ENCODE measurements at places on chromosomes 1 and 21.

GRCh38 chr1:169608226-169608625, 21.7 kb downstream of the SELP start:
- DNase-seq = no peak

GRCh38 chr1:219296430-219297355, 123.0 kb downstream of the LYPLAL1 start:
- no peak for DNase-seq

DNA sequence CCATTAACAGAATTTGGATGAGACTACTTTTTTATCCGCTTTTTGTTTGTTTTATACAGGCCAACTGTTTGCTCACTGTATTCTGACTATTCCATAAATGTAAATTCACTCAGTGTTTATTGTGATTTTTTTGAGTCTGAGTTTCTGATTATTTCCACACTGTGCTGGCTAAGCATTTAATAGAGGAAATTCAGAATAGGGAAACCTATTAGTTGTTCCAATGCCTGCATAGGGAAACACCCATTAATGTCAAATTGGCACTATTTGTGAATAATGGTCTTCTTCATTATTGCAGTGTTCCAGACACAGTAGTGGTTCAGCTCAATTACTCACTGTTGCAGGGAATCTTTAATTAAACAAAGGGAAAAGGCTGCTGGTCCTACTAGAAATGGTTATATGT, 174.7 kb upstream of the SGIP1 start:
- DNase-seq = no peak

GRCh38 chr1:192225266-192225665, 67.0 kb downstream of the RGS18 start:
- DNase-seq = no peak

- peak; percentile 98 for DNase-seq
Observed at GRCh38 chr1:183022202-183023145, 746 bp upstream of the LAMC1 start.

- DNase-seq = no peak
Observed at GRCh38 chr1:27010226-27010994, 2.2 kb downstream of the TENT5B start.

GRCh38 chr21:39373634-39374033, 24.7 kb upstream of the HMGN1 start:
- peak; percentile 42 for DNase-seq

GRCh38 chr1:201946224-201946908, at the start of gene LMOD1:
Gene LMOD1, minus strand, starts transcription at chr1:201946548. Its CDS starts 208 bp downstream, at chr1:201946340.
- DNase-seq = peak; percentile 96

DNA sequence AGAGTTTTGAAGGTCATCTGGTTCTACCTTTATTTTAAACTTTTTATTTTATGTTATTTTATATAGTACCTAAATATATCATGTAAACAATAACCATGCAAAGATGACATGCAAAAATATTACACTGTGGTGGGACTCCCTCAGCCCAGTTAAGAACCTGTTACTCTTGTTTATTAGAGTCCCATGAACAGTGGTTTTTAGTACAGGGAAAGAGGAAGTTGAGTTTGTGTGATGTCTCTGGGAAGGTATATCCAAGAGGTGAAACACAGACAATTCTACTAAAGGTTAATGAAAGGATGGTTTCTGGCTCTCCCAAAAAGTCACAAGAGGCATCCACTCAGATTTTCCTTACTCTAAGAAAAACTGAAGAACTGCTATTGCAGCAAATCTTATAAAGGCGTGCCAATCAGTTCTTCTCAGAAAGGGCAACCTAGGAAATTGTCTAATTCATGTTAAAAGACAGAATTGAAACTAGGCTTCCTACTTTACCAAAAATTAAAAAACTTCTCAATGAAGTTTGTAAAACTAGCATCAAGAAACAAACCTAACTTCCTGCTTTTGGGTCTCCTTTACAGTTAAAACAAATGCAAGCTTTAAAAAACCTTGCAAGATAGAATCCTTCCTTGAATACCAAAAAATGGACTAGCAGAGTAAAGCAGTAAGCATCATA, 19.9 kb downstream of the GFI1 start:
- no peak for DNase-seq

GRCh38 chr1:54118704-54119103, 34.1 kb downstream of the CDCP2 start:
- DNase-seq = peak; percentile 90

DNA sequence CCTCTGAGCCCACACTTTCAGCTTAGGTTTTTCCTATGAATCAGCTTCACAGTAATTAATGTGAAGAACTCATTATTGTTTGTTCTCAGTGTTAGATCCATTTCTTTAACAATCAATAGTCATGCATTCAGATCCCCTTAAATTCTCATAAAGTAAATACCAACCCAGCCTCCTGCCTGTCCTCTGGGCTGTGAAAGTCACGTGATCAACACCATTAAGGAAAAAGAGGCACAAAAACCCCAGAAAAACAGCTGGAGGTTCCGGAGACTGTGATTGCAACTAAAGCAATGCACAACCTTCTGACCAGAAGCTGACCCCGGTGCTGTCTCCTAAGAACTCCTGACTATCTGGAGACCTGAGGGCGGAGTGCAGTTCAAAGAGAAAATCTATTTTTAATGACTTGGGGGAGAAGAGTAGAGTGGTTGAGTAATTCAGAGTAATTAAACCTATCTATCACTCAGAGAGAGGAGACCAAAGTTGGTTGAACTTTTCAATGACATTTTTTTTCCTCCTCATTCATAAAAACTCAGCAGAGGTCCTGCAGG, 132.5 kb downstream of the PLXNA2 start:
- no peak for DNase-seq

DNA sequence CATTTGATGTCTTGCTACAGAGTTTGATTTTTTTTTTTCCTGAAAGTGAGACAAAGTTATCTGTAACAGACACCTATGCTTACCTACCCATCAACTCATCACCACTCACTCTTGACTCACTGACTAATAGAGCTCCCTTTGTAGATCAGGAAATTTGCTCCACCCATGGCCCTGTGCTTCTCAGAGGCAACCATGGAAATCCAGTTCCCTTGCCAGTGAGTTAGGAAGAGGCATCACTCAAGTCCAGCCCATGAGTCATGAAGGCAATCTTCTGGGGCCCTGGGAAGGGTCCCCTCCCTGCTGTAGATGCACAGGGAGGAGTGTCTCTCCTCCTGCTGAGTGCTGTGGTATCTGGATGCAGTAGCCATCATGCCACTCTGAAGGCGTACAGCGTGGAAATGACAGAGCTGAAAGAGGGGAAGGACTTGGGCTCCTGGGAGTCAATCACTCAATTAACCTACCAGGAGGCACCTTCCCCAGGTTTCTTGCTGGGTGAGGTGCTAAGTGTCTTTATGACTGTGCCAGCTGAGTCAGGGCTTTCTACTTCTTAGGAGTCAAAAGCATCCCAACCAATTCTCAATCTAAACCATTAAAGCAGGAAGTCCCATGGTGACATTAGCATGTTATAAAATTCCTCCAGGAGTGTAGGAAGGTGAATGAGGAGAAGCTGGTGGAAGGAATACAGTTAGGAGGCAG, 56.1 kb downstream of the DNTTIP2 start:
- DNase-seq = no peak

GRCh38 chr21:44043613-44044012, 31.5 kb downstream of the TRAPPC10 start:
- DNase-seq = no peak

DNA sequence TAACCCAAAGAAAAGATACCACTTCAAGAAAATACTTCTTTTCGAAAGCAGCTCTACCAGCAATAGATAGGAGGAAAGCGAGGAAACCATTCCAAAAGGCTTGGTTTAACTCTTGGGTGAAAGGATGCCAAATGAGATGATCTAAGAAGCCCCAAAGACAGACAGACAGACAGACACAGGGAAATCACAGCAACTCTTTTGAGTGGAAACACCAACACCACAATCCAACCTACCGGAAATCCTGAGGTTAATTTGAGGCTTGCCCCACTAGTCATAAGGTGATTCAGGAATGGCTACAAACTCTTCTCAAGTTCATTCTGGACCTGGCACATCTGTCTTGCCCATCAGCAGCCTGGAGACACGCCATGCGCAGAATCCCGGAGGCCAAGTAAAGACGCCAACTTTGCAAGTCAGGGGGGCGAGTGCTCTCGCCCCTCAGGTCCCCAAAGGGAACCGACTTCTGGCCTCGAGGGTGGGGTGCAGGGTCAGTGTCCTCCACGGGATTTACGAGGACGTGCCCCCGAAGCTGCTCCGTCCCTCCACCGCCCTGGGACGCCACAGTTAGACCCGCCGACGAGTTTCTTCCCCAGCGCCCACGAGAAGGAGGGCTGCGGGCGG, 778 bp downstream of the EVI5 start:
- DNase-seq = peak; percentile 40

- DNase-seq = peak; percentile 54
Observed at GRCh38 chr1:112937070-112937469, 18.9 kb downstream of the SLC16A1 start.

DNA sequence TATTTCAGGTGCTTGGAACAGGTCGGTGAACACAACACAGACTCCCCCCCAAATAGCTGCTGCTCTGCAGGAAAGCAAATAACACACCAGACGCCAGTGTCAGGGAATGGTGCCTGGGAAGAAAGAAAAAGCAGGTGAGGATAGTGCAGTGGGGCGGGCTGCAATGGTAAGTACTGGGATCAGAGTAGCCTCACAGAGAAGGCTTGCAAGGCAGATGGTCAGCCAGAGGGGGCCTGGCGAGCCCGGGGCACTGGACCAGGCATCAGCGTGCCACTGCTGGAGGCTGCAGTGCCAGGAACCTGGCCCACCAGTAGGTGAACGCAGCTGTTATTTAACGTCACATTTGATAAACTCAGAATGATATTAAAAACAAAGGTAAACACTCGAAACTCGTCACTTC, 60.0 kb downstream of the POFUT2 start:
- no peak for DNase-seq

DNA sequence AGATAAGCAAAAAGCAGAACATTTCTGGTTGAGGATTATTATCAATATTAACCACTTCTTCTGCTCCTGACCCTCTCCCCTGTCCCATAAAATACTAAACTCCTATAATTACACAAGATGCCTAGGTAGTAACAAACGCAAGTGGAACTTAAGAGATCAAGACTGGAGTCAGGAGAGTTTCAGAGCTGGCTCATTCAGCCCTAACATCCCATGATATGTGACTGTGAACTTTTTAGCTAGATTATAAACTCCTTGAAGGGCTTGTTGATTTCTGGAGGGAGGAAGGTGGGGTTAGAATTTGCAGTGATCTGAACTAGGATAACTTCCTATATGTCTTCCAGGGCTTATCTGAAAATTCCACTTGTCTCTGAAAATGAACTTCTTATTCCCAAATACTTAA, 130.6 kb downstream of the TGFB2 start:
- no peak for DNase-seq

DNA sequence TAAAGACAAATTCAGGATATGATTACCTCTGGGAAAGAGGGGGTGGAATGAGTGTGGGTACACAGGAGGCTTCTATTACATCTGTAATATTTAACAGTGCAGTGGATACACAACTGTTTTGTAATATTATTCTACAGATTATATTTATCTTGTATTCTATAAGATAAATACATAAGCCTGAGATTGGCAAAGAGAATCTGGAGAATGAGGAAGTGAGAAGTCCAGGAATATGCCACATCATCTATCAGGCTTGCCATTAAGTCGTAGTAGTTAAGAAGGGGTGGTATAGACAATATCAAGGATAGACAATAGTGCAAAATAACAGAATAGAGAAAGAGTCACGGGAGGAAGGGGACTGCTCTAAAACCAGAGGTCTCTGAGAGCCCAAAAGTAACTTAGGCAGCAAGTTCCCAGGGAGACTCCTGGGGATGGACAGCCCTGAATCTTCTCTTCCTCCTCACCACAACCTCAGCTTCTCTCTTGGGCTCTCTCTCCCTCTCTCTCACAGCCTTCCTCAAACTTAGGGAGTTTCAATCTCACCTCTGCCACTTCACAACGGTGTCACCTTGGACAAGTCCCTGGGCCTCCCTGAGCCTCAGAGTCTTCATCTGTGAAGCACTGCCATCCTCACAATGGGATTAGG, 14.0 kb upstream of the PTAFR start:
- DNase-seq = peak; percentile 27

- no peak for DNase-seq
Observed at GRCh38 chr1:236214761-236215160, 67.0 kb downstream of the ERO1B start.
